ENCODE measurements at places on chromosomes 11 and 22.

DNA sequence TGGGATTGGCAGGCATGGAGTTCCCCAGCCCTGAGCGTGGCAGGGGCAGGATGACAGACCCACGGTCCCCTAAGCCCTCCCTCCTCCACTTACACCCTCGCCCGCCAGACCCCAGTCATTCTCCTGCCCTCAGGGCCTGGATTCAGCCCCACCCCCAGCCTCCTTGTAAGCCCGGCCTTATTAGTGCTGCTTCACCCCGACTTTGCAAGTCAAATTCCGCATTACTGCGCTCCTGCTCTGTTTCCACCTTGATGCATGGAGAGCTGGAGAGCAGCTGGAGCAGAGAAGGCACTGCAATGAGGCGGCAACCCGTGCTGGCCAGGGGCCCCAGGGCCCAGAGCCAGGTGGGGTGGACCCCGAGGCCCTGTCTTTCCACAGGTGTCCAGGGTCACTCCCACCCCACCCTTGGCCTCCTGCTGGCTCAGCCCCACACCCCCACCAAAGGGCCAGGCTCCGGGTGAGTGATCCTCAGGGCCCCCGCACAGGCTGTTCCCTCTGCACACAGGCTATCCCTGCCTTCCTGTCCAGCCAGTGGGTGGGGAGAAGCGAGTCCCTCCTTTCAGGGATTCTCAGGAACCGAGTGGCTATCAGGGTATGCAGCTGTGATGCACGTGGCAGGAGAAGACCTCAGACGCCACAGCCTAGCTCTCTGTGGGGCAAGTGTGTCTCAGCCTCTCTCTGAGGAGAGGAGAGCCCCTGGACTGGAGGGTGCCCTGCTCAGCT lies 36.4 kb downstream of the RTN4R start:
- no peak for DNase-seq

- peak; percentile 84 for DNase-seq
Measured at GRCh38 chr11:58927393-58928106, 11.7 kb upstream of the GLYATL1 start.

DNA sequence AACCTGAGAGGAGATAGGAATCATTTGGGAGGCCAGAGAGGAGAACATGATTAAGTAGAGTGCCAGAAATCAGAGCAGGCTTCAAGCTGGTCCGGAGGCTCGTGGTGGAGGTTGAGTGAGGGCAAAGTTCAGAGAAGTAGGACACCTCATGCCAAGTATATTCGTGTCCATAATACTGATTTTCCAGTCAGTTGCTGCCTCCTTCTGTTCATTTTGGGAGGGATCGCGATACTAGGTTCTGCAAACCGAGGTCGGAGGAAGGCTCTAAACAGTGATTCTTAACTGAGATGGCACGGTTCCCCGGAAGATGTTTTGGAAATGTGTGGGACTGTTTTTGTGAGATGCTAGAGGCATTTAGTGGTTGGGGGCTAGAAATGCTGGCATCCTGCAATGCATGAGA lies 13.6 kb upstream of the CD3E start:
- DNase-seq, result no peak

DNA sequence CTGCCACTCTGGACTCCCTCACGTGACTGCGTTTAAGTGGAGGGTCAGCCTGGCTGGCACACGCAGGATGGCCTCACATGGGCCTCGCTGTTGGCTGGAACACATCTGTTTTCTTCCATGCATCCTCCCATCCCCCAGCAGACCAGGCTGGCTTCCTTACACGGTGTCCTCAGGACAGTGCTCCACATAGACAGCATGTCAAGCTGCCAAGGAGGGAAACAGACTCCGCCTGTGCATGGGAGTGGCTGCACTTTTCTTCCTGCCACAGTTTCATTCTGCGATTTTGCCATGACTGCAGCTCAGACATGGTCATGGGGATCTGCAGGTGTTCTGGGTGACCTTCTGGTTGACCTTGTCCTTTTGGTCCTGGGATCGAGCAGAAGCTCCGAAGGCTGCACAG lies 344.2 kb downstream of the SHANK2 start:
- no peak for DNase-seq

- no peak for DNase-seq
Measured at GRCh38 chr11:129285402-129285786, 90.3 kb upstream of the BARX2 start.

DNA sequence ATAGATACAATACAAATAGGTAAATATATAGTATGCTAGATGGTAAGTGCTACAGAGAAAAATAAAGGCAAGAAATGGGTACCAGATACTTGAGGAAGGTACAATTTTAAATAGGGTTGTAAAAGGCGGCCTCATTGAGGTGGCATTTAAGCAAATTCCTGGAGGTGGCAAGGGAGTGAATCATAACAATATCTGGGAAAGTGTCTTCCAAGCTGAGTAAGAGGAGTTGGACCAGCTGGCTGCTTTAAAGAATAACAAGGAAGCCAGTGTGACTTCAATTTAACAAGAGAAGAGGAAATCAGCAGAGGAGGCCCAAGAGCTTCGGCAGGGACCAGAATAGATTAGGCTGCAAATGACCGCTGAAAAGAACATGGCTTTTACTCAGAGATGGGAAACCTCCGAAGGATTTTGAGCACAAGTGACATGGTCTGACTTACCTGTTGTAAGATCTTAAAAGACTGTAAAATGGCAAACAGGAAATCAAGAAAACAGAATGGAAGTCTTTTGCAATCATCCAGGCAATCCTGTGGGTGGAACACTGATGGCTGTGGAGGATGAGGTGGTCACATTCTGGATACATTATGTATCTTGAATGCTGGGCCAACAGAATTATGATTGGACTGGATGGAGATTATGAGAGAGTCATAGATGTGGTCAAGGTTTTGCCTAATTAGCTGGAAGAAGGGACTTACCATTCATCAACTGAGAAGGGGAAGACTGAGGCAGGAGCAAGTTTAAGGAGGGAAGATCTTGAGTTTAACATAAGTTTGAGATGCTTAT lies 77.2 kb downstream of the RDX start:
- DNase-seq, result no peak

GRCh38 chr11:20087118-20087521 lies 73.2 kb downstream of the DBX1 start:
- DNase-seq, result no peak

DNA sequence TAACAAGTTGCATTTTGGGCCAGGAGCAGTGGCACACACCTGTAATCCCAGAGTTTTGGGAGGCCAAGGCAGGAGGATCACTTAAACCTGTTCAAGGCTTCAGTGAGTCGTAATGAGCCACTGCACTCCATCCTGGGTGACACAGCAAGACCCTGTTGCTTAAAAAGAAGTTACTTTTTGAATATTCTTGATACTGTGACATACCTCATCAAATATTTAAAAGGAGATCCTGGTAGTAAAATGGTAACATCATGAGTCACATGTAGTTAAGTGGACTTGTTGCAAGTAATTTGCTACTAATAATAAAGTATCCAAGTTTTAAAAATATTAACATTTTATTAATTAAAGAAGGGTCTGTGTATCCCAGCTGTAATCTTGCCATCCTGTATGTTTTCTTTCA lies 18.3 kb downstream of the HMGXB4 start:
- no peak for DNase-seq

DNA sequence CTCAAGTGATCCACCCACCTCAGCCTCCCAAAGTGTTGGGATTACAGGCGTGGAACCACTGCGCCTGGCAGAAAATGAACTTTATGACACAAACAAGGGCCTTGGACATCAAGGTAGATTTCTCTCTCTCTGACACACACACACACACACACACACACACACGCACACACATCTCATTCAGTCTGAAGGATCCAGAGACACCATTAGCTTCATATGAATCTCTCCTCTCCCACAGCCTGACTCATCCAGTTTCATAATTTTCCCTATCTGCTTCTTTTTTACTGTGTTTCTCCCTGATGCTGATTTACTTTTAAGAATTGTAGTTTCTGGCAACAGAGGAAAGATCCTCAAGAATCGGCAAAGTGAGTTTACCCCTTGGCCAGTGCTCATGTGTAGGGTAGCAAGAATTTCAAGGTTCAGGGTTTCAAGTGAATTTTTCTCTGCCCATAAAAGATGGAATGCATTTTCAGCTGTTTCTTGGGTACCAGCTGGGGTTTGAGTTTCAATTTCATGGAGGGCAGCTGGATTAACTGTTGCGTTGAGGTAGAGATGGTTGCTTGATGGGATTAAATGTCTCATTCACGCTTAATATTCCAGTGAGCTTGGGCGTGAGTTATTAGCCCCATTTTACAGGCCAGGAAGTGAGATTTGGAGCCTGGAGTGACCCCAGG lies 3.5 kb downstream of the MYO18B start:
- no peak for DNase-seq

GRCh38 chr11:45525393-45525792 lies 140.0 kb downstream of the CHST1 start:
- DNase-seq, result no peak

- no peak for DNase-seq
Measured at GRCh38 chr11:69371731-69372588, 78.0 kb downstream of the MYEOV start.

- DNase-seq, result no peak
Measured at GRCh38 chr22:45478108-45478771, 24.4 kb upstream of the FBLN1 start.

- peak; percentile 23 for DNase-seq
Measured at GRCh38 chr11:116422956-116423600, 349.7 kb downstream of the BUD13 start.

GRCh38 chr11:59191095-59191494 lies 19.2 kb downstream of the DTX4 start:
- DNase-seq, result no peak
